ENCODE measurements at places on chromosomes 6 and 20.

- no peak for DNase-seq
Measured at GRCh38 chr20:36399147-36399968, 93.2 kb downstream of the DLGAP4 start.

DNA sequence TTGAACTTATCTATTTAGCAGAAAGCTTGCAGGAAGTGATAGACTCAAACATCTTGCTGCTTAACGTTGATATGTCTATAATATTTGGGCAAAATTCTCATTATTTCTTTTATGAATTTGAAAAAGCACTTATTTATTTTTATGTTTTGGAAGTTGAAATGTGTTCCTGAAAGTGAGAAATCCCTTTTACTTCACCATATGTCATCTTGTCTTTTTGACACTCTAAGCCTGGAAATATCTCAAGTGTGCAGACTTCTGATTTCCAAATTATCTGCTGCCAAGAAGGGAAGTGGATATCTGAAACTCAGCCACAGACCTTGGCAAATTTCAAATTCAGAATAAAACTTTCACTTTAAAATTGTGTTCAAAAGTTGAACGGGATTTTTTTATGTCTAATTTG lies 368.7 kb upstream of the MANEA start:
- DNase-seq = no peak

GRCh38 chr20:20439602-20440190 lies 71.8 kb downstream of the INSM1 start:
- DNase-seq = no peak

- DNase-seq = no peak
Measured at GRCh38 chr20:13717631-13718044, 67.1 kb downstream of the ESF1 start.

All from stimulated activated CD4-positive, alpha-beta T cell treated with anti-CD3 and anti-CD28 coated beads, TNF-alpha, amount 100 ng/mL, for 1 hour (primary cell).